Stimulated activated CD8-positive, alpha-beta memory T cell treated with anti-CD3 and anti-CD28 coated beads, Interleukin-4, amount 100 ng/mL, for 1 hour (primary cell): ENCODE measurements at places on chromosomes 4 and X.

DNA sequence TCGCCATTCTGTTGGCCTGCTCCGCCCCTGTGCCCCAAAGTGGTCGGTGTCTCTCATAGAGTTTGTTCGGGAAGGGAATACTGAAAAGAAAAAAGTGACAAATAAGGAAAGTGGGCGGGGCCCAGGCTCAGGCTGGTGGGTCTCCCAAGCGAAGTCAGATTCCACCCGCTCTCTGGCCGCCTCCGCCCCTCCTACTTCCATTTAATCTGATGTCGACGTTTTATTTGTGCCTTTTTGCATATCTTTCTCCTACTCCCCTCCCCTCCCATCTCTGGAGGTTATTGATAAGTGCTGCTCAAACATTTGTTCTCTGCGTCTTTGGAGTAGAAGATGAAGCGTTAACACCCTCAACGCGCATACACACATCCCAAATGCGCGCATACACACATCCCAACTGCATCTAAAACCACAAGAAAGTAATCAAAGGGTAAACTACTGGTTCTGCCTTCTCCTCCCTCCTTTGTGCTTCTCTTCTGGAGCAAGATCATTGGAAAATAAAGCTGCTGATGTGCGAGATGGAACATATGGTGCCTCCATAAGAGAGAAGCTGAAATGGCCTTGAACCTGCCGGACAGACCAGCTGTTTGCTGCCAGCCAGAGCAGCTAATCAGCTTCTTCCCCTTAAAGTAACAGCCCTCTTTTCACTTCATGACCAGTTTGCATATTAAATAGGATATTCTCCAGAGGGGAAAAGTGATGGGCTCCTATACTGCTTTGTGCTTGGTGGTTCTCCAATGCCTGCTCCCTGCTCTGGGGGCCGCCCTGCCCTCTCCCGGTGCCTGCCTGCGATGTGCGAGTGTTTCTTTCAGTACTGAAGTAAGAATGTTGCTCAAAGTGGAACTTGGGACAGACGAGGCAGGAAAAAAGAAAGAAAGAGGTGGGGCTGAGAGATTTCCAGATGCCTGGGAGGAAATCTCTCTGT is 3.1 kb downstream of the MAMLD1 start:
- no peak for DNase-seq

- no peak for DNase-seq
Observed at GRCh38 chr4:1502501-1502886, 96.3 kb upstream of the NKX1-1 start.

- DNase-seq, result no peak
Observed at GRCh38 chr4:140686796-140687195, 69.4 kb downstream of the TBC1D9 start.

GRCh38 chrX:121307449-121307848 is 260.0 kb downstream of the GLUD2 start:
- DNase-seq, result no peak

DNA sequence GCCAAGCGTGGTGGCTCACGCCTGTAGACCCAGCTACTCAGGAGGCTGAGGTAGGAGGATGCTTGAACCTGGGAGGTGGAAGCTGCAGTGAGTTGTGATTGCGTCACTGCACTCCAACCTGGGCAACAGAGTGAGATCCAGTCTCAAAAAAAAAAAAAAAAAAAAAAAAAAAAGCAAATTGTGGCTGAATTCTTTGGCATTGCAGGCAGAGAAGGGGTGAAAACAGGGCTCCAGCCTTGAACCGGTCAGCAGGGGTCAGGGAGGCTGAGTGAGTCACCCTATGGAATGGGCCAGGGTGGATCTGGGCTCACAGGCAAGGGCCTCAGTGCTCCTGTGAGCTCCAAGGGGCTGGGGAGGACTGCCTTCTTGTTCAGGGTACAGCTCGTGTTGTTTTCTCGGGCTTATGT is 13.2 kb upstream of the FAM3A start:
- no peak for DNase-seq

- DNase-seq, result no peak
Observed at GRCh38 chr4:10333942-10334341, 123.3 kb downstream of the ZNF518B start.

DNA sequence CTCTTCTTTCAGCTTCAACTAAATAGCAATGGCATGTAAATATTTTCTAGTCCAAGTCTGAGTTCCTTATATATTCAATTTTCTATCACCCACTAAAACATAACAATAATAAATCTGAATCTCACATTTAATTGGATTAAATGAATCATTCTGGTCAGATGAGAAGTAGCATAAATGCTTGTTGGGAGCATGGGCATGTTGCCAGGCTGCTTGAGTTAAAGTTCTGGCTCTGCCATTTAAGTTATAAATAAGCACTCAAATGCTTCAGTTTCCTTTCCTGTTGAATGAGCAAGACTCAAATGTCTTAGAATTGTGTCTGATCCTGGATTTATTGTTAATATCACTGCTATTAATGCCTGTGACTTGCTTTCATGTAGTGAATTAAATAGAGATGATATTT is 496.3 kb downstream of the STPG2 start:
- no peak for DNase-seq

GRCh38 chrX:42290608-42291007 is 367.3 kb upstream of the CASK start:
- no peak for DNase-seq

- no peak for DNase-seq
Observed at GRCh38 chr4:87529187-87529586, at the start of gene SPARCL1. TSS of gene SPARCL1 (minus strand) at chr4:87529376. CDS start at chr4:87499574, 29,802 bp downstream.

- DNase-seq, result no peak
Observed at GRCh38 chr4:102405821-102406401, 60.6 kb upstream of the SLC39A8 start.

DNA sequence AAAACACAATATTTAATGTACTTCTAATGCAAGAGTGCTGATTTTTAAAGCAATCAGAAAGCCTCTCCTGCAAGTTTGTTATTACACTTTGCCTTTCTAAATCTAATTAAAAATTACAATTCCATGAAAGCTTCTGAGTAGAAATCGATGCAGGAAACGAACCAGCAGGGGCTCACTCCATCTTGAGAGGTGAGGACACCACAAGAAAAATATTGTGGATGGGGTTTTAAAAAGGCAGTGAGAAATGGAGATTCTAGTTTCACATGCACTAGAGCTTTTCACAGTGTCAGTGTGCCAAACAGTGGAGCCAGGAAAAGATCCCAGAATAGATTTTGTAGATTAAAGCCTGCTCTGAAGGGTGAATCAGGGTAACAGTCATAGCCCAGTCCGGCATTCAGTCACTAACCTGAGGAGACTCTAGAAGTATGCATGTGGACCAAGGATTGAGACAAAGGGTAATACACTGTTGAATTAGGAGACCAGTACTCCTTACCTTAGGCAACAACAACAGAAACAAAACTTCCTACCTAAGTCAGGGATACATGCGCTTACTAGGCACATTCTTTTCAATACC is 362.3 kb downstream of the NAF1 start:
- no peak for DNase-seq

DNA sequence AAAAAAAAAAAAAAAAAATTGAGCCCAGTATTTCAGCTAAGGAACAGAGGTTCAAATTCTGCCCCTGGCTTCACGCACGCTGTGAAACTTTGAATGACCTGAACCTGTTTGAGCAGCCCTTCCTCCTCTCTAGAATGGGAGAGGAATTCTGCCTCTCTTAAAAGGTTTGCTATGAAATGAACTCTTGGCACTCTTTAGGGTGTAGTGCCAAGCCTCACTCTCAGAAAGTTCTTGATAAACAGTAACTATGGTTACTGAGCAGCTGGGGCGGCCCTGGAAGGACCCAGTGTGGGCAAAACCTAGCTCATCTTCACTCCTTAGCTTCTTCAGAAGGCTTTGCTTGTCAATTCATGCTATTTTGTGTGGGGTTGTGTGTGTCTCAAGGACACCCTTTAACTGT is 73.7 kb downstream of the GEMIN8 start:
- no peak for DNase-seq

DNA sequence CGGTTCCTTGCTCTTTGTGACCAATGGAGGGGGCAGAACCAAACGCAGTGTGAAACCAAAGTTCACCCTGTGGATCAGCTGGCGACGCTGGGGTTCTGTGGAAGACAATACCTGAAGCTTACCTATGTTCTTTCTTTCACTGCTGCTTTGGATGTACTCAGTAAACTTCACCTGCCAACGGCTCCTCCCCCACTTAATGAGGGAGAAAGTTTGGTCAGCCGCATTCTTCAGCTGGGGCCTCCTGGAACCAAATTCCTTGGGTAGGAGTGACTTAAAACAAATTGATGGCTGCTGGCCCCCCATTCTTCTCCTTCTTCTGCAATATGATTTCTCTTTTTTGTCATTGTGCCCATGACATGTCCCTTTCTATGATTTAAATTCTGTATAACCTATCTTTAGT is 282.4 kb downstream of the ANK2 start:
- no peak for DNase-seq

DNA sequence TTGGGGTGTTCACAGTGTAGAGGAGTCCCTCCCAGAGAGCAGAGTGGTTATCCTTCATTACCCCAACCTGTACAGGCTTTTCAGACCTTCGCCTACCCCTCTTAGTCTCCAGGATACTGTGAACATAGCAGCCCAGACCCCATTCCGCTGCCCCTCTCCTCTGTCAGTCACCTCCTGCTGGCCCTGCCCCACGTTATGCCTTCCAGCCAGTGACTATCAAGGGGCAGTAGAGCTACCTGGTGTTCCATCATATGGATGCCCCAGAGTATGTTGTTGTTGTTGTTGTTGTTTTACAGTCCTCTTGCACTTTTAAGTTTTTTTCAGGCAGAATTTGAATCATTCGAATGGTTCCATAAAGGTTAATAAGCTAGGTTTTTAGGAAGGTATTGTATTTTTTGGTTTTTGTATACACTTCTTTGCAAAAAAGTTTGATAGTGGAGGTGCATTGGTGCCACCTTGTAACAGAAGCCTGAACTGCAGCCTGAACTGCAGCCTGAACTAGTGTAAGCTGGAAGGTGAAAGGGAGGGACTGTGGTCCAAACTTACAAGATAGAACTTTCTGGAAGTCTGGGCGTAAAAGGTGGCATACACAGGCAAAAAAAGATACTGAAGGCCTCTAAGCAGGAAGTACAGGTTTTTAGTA is 101.4 kb upstream of the RAB40AL start:
- DNase-seq, result no peak

- no peak for DNase-seq
Observed at GRCh38 chr4:21569638-21570037, 378.9 kb downstream of the KCNIP4 start.

- DNase-seq, result no peak
Observed at GRCh38 chrX:74344280-74344622, 40.3 kb downstream of the ZCCHC13 start.

- DNase-seq, result no peak
Observed at GRCh38 chr4:186039697-186040096, 29.3 kb upstream of the TLR3 start.

DNA sequence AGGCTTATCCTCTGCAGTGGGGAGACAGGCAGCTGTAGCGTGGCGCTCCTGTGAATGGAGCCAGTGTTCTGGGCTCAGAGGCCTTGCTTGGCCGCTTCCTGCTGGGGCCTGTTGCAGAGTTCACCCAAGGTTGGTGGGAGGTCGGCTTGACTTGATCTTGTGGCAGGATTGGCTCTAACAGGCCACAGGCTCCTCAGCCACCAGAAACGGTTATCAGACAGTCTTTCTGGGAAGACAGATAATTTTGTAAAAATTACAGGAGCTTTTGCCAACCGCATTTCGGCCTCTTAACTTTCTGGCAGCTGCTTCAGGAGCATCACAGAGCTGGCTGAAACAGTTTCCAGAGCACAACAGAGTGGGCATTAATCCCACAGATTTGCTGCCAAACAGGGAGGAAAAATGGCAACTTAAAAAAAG is 66.4 kb downstream of the DIPK2B start:
- no peak for DNase-seq

GRCh38 chr4:182643801-182644682 is 273.1 kb downstream of the DCTD start:
- no peak for DNase-seq

DNA sequence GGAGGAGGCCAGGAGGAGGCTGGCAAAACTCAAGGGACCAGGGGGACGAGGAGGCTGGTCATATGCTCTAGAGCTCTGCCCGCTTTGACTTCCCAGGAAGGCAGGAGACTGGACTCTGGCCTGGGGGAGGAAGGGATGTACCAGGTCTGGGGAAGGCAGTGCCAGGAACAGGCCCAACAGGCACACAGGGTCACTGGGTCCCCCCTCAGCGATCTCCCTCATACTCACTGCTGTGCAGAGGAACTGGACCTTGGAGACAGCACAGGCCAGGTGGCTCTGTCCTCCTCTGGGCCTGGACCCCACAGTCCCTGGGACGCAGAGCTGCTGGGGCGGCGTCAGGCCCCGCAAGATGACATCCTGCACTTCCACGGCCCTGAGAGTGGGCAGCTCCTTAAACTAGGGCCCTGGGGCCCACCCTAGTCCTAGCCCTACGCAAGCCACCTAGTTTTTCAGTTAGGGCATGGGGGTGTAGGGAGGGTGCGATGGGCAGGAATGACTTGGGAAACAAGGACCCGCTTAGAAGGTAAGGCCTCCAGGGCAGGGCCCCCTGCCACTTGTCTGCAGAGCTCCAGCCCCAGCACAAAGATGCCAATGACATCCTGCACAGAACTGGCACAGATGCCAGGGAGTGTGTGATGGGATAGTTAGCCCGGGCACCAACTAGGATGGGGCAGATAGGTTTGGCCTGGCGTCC is 59.5 kb downstream of the HTRA3 start:
- no peak for DNase-seq

GRCh38 chr4:17155486-17155885 is 257.0 kb upstream of the LDB2 start:
- no peak for DNase-seq

DNA sequence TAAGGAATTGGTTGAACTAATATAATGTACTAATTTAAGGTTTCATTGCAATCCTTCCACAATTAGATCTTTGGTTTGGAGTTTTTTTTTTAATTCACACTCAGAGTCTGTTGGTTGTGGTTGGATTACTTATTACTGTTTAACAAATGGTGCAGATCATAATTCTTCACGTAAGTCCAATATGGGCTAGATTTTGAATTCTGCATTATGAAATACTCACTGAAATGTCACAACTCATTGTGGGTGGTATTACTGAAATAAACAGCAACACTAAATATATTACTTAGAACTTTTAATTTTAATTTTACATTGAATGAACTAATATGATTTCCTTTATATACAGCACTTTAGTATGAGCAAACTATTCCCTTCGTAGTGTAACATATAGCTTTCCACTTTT is 94.2 kb upstream of the MYOZ2 start:
- DNase-seq, result no peak

DNA sequence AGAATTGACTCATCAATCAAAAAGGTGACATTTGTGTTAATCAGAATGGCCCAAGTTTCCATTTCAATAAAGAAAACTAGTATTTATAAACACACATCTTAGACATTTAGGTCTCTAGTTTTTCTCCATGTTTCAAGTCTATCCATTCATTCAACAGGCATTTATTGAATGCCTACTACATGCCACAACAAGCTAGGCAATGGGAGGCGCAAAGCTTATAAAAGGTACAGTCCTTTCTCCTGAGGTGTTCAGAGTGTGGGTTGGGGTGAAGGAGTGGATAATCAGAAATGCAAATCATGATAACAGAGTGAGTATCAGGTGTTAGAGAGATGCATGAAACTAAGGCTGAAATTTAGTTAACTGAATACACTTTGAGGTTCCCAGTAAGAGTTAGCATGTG is 78.0 kb downstream of the HCCS start:
- no peak for DNase-seq
